ACHN (cell line): ENCODE measurements at places on chromosomes 13 and 19.

DNA sequence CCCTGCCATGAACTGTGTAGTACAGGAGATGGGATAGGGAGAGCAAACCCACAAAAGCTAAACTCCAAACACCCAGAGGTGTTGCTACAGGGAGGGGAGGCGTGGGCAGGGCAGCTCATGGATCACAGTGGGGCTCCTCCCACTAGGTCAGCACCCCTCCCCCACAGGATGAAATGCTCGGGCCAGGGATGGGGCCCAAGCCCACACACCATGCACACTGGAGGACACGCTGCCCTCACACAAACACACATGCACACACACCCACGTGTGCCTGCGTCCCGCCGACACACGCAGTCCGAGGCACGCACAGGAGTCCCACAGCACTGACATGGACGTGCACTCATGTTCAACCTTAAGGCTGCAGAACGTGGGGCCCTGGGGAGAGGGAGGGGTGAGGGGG is 6.0 kb upstream of the CCNP start:
- no peak for DNase-seq

- no peak for DNase-seq
Observed at GRCh38 chr13:111431206-111431605, 110.8 kb downstream of the TEX29 start.

GRCh38 chr19:45075301-45076028 is 813 bp downstream of the ZNF296 start:
- DNase-seq: peak; percentile 73

DNA sequence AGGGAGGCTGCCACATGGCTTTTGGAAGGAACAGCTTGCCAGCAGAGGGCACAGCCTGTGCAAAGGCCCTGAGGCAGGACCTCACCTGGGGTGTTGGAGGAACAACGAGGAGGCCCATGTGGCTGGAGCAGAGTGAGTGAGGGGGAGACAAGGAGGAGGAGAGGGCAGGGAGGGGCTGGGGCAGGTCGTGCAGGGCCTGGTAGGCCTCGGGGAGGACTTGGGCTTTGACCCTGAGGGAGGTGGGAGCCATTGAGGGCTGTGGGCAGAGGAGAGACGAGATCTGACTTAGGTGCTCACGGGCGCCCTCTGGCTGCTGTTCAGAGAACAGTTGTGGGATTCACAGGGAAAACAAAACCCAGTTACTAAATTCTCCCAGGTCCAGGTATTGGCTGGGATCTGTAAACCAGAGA is 25.2 kb downstream of the ZNRF4 start:
- DNase-seq: peak; percentile 26

DNA sequence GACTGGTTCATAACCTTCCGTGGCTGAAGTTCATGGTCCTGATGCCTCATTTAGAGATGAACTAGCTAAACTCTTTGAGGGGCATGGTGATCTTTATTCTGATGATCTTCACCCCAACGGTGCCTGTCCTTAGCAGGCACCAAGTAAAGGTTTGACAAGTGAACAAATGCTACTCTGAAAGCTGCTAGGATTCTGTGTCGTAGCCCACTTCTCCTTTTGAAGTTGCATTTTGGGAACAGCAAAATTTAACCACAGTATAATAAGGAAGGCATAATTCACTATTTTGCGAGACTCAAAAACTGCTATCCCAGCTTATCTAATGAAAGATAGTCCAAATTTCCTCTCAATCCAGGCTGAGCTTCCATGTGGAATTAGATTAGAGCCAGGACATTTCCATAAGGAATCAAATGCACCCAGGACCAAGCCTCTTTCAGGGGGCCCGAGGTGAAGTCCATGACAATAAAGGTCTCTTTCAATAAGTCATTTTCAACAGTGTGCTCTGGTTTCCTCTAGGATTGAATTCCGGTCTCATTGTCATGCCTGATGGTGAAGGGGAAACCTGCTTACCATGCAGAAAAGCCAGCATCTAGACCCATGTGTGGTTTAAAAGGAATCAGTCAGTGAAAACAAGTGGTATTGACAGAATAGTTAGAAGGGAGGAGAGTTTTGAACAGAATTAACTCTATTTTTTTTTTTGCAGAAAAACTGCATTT is 23.1 kb downstream of the SIAH3 start:
- no peak for DNase-seq

DNA sequence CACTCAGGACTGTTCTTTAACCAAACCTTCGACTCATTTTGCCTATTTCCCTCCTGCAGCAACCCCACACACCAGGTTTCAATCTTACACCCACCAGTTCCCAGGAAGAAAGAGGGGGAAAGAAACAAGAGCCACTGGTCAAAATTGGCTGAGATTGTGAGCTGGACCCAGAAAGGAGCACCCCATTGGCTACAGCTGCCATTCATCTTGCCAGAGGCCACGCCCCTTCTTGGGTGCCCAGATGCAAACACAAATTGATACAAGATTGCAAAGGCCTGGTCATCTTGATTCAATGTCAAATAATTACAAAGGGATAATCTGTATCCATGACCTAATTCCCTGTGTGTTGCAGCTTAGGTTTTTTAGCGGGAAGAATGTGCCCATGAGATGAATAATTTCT is 258.4 kb downstream of the LIG4 start:
- DNase-seq: no peak

DNA sequence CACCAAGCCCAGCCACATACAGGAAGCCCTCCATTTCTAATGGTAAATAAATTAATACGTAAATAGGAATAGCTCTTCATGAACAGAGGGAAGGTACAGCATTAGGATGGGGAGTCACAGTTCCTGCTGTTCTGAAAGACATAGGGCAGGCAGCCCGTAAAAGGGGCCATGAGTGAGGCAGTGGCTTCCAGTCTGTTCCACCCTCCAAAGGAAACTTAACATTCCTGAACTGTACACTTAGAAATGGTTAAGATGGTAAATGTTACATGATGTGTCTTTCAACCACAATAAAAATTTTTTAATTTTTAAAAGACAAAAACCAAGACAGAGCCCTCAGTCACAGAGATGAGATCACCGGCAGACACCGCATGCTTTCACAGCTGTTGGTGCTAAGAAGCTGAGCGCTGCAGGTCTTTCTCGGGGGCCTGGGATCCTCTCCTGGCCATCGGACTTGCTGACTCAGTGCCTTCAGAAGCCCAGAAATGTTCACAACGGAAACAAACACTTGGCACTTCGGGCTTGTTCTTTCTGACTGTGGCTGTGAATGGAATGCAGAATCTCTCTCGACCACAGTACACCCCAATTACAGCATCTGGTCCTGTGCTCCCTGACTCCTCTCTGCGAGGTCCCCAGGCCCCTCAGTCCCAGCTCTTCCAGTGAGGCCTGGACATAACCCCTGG is 36.4 kb downstream of the EPS15L1 start:
- peak; percentile 93 for DNase-seq

- no peak for DNase-seq
Observed at GRCh38 chr13:44617648-44618047, 41.5 kb upstream of the TSC22D1 start.

DNA sequence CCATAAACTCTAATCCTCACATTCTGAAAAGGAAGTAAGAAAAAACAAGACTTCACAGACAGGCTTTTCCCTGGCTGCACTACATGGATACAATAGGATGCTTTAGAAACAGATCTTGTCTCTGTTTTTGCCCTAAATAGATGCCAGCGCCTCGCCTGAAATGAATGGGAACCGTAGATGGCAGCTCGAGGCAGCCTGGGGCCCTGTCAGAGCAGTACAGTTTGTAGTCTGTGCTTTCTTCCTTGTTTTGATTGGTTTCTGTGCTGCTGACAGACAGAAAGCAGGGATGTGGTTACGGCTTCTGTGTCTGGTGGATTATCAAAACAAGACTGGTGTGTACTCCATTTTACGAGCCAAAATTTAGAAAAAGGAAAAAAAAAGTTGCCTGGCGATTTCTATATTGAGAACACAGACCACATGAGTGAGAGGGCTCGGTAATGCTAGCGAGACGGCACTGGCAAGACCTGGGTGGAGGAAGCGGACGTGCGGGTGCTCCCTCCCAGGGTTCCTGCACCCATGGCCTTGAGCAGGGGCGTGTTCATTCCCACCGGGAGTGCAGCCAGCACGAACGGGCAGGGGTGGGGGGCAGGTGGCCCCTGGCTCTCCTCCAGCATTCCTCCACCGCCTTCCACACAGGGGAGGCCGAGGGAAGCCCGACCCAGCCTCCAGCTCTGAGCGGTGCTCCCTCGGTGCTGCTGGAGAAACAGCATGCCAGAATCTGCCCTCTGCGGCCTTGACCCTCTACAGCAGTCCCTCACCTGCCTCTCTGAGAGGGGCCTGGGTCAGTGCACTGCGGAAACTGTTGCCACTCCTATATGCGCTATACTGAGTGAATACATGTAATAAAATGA is 37.6 kb upstream of the C1QTNF9 start:
- DNase-seq: peak; percentile 62

GRCh38 chr19:35013041-35013819 is 13.1 kb downstream of the GRAMD1A start:
- DNase-seq: peak; percentile 40

DNA sequence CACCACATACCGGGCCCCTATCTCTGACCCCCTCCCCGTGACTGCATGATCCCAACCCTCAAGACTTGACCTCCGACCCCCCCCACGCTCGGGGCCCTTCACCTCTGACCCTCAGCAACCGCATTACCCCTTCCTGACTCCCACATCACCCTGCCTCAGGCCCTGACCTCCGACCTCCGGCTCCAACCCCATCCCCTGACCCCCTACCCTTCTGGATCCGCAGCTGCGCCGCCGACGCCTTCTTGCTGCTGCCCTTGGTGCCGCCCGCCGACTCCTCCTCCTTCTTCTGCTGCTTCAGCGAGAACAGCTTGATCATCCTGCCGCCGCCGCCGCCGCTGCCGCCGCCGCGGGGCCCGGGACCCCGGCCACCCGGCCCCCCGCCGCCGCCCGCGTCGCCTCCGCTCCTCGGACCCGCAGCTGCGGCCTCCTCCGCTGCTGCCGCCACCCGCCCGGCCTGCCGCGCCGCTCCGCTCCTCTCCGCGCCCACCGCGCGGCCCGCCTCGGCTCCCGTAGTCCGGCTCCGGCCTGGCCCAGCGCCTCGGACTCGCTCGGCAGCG is at the start of gene UBE2M:
Gene UBE2M (minus strand): TSS at position 546 of the 557 bp plus-strand sequence. CDS start 230 bp downstream, at position 316.
- no peak for DNase-seq

DNA sequence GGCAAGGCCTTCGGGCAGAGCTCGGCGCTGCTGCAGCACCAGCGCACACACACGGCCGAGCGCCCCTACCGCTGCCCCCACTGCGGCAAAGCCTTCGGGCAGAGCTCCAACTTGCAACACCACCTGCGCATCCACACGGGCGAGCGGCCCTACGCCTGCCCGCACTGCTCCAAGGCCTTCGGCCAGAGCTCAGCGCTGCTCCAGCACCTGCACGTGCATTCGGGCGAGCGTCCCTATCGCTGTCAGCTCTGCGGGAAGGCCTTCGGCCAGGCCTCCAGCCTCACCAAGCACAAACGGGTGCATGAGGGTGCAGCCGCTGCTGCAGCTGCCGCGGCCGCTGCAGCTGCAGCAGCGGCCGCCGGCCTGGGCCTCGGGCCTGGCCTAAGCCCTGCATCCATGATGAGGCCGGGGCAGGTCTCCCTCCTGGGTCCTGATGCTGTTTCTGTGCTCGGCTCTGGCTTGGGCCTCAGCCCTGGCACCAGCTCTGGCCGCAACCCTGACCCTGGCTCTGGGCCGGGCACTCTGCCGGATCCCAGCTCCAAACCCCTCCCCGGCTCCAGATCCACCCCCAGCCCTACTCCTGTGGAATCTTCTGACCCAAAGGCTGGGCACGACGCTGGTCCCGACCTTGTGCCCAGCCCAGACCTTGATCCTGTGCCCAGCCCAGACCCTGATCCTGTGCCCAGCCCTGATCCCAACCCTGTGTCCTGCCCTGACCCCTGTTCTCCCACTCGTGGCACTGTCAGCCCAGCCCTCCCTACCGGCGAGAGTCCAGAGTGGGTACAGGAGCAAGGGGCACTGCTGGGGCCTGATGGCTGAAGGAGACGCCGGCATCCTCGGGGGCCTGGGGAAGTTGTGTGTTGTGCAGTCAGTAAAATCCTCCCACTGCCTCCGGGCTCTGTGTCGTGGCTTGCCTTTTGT is 2.0 kb upstream of the MCOLN1 start:
- no peak for DNase-seq

DNA sequence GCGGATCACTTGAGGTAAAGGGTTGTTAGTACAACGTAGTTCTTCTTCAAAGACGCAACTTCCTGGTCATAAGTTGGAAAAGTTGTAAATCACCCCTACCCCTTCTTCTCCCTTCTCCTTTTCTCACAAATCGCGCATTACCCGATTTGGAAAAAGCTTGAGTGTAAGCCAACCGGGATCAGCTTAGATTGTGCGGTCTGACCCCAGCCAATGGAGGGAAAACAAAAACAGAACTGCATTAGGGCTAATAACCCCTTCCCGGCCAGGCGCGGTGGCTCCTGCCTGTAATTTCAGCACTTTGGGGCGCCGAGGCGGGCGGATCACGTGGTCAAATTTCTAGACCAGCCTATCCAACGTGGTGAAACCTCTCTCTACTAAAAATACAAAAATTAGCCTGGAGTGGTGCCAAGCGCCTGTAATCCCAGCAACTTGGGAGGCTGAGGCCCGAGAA is 806 bp downstream of the ZNF90 start:
- no peak for DNase-seq

DNA sequence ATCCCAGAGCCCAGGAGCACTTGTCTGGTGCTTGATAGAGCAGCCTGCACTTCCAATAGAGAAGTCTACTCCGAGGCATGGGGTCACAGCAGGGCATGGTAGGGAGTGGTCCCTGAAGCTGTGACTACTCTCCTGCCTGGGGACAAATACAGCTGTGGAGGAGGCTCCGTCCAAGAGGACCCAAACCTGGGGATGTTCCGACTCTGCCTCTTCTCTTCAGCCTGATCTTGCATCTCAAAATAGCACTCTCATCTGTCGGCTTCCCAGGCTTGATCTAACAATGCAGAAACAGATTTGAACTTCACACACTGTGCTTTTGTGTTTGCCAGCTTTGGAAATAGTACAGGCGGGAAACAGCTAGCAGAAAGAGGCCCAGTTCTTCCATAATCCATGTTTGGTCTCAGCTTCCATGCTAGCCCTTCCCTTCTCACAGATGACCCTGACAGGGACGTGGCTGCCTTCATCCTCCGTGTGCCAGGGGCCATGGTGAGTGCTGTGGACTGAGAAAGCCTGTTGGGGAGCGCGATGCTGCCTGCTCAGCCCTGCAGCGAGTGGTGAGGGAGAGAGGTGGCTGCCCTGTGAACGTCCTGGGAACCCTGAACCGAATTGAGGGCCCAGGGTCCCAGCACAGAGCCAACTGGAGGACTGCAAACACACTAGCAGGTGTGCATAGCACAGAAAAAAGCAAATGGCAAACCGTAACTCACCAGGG is 150.3 kb upstream of the GPR12 start:
- DNase-seq: no peak

GRCh38 chr19:18291590-18292461 is 10.4 kb upstream of the JUND start:
- DNase-seq: peak; percentile 69

DNA sequence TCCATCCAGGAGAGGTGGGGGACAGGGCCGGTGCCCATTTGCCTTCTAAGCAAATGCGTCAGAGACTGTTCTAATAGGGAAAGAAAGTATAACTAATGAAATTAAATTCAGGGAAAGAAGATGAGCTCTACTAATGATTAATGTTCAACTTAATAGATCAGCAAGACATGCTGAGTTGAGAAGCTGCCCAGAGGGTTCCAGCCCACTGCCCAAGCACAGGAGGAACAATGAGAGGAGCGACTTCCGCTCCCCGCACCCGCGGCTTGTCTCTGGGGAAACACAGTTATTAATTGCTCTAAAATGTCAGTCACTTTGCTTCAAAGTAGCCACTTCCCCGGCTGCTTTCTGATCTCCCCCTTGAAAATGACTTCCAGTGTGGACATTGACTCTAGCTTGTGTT is 331.3 kb downstream of the UQCRFS1 start:
- no peak for DNase-seq
